ENCODE measurements at places on chromosomes 5 and 9. TPM values are rescaled to one million over a fixed set of nuclear protein-coding genes. Genes with fewer than 3 reads are reported as not detected.

Gene CCDC187
- total RNA-seq = not detected

Gene CD74
- 424 TPM for total RNA-seq

Gene CDX1
- not detected for total RNA-seq

Gene ABCA1
- 7.9 TPM for total RNA-seq

Gene PCDHA6
- total RNA-seq = 0.20 TPM

Gene MEIKIN
- not detected for total RNA-seq

Gene OCLN
- total RNA-seq = 2.7 TPM

DNA sequence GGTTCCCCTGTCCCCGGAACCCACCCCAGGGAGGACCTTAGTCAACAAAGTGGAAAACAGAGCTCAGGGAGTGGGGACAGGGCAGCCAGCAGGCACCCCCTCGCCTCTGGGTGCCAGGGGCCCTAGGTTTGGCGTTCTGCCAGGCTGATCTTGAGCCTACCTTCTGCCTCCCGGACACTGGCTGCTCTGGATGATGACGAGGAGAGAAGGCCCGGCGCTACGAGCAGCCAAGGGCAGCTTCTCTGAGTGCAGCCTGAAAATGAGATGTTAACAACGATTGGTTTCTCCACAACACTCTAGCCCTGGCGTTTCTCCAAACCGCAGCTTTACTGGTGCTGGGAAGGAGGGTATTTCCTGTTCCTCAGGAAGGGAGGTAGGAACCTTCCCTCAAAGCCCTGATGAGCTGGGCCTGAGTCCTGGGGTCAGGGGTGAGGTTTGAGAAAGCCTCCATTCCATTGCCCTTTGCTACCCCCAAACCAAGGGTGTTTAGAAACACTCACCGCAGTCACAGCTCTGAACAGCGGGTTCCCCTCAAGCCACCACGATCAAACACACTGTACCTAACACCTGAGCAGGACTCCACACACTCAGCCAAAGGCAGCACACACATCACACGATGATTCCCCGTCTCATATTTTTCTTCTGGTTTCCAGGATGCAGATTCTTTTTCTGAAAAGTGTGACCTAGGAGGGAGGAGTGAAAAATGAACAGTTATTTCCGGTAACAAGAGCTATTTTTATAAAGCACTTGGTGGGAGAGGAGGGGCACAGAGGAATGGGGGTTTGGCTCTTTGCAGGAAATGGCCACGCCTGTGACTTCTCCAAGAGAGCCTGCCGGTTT, at the start of gene STING1:
Gene STING1, minus strand, starts transcription at position 709 of the 840 bp plus-strand sequence. CDS start 1,054 bp downstream, outside the sequence.
- peaks cover 30% of the 10 kb centered on the region for H3K36me3 ChIP-seq
- no peaks in the 10 kb centered on the region for H3K27me3 ChIP-seq
- peak; percentile 93 for DNase-seq
- H3K4me3 ChIP-seq = peak within 1 kb of the TSS; percentile 60
- H3K27ac ChIP-seq = peak within 1 kb of the TSS; percentile 92

GRCh38 chr5:116663081-116663480, 88.5 kb upstream of the SEMA6A start:
- no peaks in the 10 kb centered on the region for H3K4me1 ChIP-seq
- no peak overlapping the region for H3K4me3 ChIP-seq
- H3K27ac ChIP-seq = no peak overlapping the region
- DNase-seq = no peak

- no peaks in the 10 kb centered on the region for H3K27me3 ChIP-seq
- no peak overlapping the region for H3K4me3 ChIP-seq
Measured at GRCh38 chr9:75000835-75001234, 27.3 kb downstream of the CARNMT1 start.

DNA sequence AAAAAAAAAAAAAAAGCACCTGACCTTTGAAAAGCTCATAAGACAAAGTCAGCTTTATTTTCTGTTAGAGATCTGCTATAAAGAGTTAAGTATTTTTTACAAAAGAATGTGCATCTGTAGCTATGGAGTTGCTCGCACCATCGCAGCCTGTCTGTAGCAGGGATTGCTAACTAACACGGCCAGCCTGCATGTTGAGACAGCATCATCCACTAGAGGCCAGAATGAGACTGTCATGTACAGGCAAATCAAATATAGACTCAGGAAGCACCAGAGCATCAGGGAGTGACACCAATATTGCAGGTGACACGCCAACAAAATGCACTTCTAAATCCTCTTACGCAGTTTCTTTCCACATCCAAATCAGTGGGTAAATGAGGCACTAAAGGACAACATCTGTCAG, 136.3 kb upstream of the RASEF start:
- no peak for DNase-seq
- H3K4me1 ChIP-seq = no peaks in the 10 kb centered on the region
- no peaks in the 10 kb centered on the region for H3K36me3 ChIP-seq
- H3K27me3 ChIP-seq = no peaks in the 10 kb centered on the region

GRCh38 chr5:176899946-176900779, 1.0 kb upstream of the HK3 start:
- H3K36me3 ChIP-seq = peaks cover 9% of the 10 kb centered on the region
- no peak overlapping the region for H3K27ac ChIP-seq
- H3K27me3 ChIP-seq = no peaks in the 10 kb centered on the region
- peak; percentile 58 for DNase-seq
- no peaks in the 10 kb centered on the region for H3K4me1 ChIP-seq

DNA sequence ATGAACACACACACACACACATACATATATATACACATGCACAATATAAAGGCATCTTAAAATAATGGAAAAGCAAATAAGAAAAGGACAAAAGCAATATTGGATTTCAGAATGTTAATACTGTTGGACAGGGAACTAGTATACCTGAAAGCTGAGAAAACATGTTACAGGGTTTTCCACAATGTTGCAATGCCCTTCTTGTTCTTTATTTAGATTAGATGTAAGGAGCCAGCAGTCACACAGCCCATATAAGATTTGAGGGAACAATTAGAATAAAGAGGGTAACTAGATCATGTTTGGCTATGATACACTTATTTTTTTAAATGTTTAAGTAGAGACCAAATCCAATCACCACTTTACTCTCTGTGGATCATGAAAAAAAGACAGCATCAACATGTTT, 61.7 kb downstream of the SH3TC2 start:
- DNase-seq = no peak
- H3K4me3 ChIP-seq = no peak overlapping the region
- H3K27ac ChIP-seq = peak overlapping the region; percentile 64
- no peaks in the 10 kb centered on the region for H3K36me3 ChIP-seq
- H3K27me3 ChIP-seq = no peaks in the 10 kb centered on the region

DNA sequence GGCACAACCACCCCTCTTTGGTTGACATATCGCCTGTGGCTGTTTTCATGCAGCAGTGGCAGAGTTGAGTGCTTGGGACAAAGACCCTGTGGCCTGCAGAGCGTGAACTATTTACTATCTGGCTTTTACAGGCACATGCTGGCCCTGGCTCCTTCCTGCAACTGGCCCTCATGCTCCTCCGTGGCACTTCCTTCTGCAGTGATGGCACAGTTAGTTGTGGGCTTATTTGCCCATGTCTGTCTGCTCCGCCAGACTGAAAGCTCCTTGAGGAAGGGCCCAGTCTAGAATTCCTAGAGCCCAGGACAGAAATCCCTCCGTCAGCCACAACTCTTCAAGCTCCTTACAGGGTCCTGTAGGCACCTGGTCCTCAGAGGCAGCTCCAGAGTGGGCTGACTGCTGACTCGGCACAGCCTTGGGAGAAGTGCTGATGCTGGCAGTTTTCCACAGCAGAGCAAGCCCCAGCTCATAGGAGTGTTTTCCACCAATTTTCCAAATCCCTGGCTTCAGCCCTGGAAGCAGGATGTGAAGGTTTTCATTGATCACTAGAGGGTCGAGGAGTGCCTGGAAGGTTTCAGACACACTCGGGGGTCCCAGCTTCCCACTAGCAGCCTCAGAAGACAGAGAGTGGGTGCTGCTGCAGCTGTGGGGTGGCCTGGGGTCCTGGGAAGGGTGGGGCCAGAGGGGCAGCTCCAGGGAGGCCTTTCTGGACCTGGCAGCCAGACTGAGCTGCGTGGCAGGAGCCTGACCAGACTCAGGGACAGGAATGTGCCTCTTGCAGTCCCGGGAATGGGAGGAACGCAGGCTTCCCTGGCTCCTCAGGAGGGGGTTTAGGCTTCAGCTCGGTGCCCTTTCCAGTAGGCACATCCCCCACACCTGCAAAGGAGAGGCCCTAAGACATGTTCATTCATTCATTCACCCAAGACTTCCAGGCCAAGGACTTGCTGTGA, 56.5 kb upstream of the ANGPTL2 start:
- H3K36me3 ChIP-seq = no peaks in the 10 kb centered on the region
- DNase-seq = peak; percentile 57
- no peaks in the 10 kb centered on the region for H3K27me3 ChIP-seq
- no peaks in the 10 kb centered on the region for H3K4me1 ChIP-seq
- H3K27ac ChIP-seq = no peak overlapping the region

DNA sequence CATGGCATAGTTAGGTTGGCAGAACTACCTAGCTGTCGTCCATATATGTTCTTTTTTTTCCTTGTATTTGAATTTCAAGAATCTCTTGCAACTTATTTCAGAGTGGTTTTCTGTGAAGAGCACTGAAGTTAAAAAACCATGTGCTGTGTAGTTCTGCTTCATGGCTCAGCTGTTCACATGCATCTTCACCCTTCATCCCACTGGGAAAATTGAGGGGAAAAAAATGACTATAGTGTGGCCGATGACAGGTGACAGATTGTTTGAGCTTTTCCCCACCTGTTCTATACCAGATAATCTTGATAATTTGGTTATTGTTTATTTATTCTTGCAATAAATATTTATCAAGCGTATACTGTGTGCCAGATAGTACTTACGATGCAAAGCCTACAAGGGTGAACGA, 77.8 kb downstream of the AOPEP start:
- peaks cover 6% of the 10 kb centered on the region for H3K36me3 ChIP-seq
- no peak for DNase-seq
- H3K4me3 ChIP-seq = no peak overlapping the region
- H3K27ac ChIP-seq = no peak overlapping the region
- peaks cover 61% of the 10 kb centered on the region for H3K4me1 ChIP-seq

DNA sequence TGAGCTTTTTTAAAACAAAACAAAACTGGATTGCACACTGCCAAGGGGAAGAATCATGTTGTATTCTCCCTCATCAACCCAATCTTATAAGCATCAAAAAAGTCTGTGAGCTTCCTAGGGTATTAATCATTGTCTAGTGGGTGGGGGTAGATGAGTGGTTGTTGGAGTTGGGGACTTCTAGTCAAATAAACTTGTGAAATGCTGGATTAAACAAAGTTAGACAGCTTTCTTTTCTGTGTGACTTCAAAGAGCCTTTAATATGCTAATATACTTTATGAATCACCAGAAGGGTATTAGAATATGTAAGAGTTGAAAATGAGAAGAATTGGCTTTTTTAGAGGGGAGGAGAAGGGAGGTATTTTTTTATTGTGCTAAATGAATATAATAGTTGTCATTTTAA, 87.7 kb downstream of the GALNT10 start:
- no peaks in the 10 kb centered on the region for H3K4me1 ChIP-seq
- no peak overlapping the region for H3K27ac ChIP-seq
- no peaks in the 10 kb centered on the region for H3K36me3 ChIP-seq
- no peak for DNase-seq
- no peaks in the 10 kb centered on the region for H3K27me3 ChIP-seq
- no peak overlapping the region for H3K4me3 ChIP-seq

- no peak for DNase-seq
- no peak overlapping the region for H3K27ac ChIP-seq
- no peaks in the 10 kb centered on the region for H3K4me1 ChIP-seq
- no peaks in the 10 kb centered on the region for H3K27me3 ChIP-seq
- no peaks in the 10 kb centered on the region for H3K36me3 ChIP-seq
- no peak overlapping the region for H3K4me3 ChIP-seq
Measured at GRCh38 chr5:138745268-138745667, 8.0 kb upstream of the CTNNA1 start.

DNA sequence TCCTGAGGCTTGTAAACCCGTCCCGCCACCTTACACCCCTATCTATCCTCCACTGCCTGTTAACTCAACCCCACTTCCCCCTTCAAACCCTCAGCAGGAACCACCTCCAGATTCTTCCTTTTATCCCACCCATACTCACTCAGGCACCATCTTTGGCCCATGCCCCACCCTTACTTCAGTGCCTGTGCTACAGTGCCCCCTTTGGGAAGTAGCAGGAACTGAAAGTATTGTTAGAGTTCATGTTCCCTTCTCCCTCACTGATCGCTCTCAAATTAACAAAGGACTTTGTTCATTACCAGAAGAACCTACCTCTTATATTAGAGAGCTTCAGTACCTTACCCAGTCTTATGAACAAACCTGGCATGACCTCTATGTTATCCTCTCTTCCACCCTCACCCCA, 92.2 kb upstream of the MOCS2 start:
- no peak overlapping the region for H3K27ac ChIP-seq
- H3K36me3 ChIP-seq = no peaks in the 10 kb centered on the region
- no peaks in the 10 kb centered on the region for H3K27me3 ChIP-seq
- no peak overlapping the region for H3K4me3 ChIP-seq
- no peaks in the 10 kb centered on the region for H3K4me1 ChIP-seq

GRCh38 chr5:4361753-4362152, 766.1 kb downstream of the IRX1 start:
- no peaks in the 10 kb centered on the region for H3K36me3 ChIP-seq
- H3K27ac ChIP-seq = no peak overlapping the region
- no peak overlapping the region for H3K4me3 ChIP-seq
- H3K4me1 ChIP-seq = no peaks in the 10 kb centered on the region
- no peak for DNase-seq

DNA sequence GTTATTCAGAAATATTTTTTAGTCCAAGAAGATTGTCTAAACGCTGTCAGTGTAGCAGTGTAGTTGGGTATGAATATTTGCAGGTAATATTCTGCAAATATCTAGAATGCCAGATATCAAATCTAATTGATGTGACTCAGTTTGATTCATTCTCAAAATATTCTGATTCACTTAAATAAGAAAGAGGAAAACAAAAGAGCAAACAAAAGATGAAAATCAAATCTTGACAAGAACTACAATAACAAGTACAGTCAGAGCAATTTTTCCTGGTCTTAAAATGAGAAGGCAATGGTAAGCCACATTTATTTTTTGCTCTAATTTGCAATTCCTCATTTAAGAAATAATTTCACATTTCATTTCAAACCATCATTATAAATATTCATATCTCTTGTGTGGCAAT, 36.0 kb downstream of the MRPS30 start:
- no peaks in the 10 kb centered on the region for H3K27me3 ChIP-seq
- no peak overlapping the region for H3K4me3 ChIP-seq
- DNase-seq = no peak
- H3K36me3 ChIP-seq = no peaks in the 10 kb centered on the region
- no peaks in the 10 kb centered on the region for H3K4me1 ChIP-seq
- H3K27ac ChIP-seq = no peak overlapping the region

GRCh38 chr9:89139455-89139854, 39.2 kb downstream of the SHC3 start:
- no peaks in the 10 kb centered on the region for H3K36me3 ChIP-seq
- DNase-seq = no peak
- H3K4me1 ChIP-seq = no peaks in the 10 kb centered on the region
- H3K4me3 ChIP-seq = no peak overlapping the region

- no peak overlapping the region for H3K4me3 ChIP-seq
- H3K4me1 ChIP-seq = no peaks in the 10 kb centered on the region
- DNase-seq = no peak
- no peaks in the 10 kb centered on the region for H3K27me3 ChIP-seq
- H3K27ac ChIP-seq = no peak overlapping the region
Measured at GRCh38 chr5:167008705-167009104, 1282.7 kb upstream of the WWC1 start.

- H3K27ac ChIP-seq = peak overlapping the region; percentile 79
- H3K27me3 ChIP-seq = no peaks in the 10 kb centered on the region
- H3K4me3 ChIP-seq = no peak overlapping the region
- no peaks in the 10 kb centered on the region for H3K4me1 ChIP-seq
Measured at GRCh38 chr5:39426746-39427105, 1.9 kb upstream of the DAB2 start.

Data from right atrium auricular region (tissue), 2 donors.